Endothelial cell of umbilical vein (primary cell): ENCODE measurements at places on chromosomes 16 and 17.
A peak's percentile ranks its signal among the peaks of the same experiment; 100 is the strongest.

GRCh38 chr16:16915771-16916170 is 536.8 kb downstream of the NPIPA7 start:
- DNase-seq: no peak

- DNase-seq: no peak
Measured at GRCh38 chr16:324451-325334, 27.8 kb downstream of the AXIN1 start.

DNA sequence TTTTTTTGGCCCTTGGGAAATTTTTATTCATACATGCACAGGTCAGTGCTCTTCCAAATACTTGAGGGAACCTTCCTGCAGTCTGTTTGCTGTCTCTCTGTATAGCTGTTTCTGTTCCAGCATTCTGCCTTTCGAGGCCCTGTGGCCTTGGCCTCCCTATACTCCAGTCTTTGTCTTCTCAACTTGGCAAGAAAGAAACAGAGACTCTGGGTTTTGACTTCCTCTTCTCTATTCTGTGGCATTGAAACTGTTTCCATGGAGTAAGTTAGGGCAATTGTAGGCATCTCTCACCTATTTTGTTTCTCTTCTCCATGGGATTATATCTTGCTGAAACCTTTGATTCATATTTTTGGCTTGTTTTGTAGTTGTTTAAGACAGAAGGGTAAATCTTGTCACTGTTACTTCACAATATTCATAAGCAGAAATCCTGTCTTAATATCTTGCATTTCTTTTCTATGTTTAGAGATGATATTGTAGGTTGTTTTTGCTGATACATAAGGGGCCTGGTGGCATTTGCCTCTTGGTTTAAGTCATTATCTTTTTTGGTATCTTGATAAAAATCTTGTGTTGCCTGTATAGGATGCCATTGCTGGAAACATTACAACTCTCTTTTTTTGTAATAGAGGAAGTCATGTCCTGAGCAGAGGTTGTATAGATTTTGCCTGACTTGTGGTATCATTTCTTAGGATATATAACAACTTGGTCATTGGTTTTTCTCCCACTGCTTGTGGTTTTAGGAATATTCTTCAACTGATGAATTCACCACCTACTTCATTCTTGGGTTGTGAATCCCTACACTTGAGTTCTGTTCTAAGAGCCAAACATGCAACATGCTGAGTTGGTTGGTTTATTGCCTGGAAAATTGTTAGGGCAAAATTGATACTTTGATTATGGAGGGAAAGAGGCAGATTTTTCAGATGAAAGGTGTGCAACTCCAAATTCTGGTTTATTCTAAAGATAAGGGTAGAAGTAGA is 168.6 kb downstream of the FTO start:
- no peak for DNase-seq

DNA sequence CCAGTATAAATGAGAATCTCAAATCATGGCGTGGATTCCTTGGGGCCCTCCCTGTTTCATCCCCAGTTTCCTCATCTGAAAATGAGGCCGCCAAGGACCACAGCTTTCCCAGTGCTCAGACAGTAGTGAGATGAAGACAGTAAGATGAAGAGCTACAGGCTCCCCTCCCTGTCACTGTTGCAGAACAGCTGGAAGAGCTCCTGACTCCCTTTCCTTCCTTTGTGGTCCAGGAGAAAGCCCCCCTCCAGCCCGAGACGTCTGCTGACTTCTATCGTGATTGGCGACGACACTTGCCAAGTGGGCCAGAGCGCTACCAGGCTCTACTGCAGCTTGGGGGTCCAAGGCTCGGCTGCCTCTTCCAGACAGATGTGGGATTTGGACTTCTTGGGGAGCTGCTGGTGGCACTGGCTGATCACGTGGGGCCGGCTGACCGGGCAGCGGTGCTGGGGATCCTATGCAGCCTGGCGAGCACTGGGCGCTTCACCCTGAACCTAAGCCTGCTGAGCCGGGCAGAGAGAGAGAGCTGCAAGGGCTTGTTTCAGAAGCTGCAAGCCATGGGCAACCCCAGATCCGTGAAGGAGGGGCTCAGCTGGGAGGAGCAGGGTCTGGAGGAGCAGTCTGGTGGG is 3.0 kb upstream of the EFTUD2 start:
- DNase-seq: no peak

DNA sequence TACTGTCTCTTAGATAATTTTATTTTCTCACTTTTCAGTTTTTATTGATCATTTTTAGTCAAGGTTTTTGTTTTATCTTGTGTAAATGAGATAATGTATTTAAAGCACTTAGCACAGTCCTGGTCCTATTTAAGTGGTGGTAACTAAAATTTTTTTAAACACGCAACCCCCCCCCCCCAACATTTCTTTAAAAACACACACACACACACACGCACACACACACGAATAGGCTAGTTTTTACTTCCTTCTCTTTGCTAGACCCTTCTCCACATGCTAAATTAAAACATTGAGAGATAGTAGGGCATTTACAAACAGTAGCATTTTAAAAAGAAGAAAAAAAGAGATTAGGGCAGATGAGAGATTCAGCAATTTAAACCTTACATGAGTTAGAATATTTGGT is 5.0 kb downstream of the NFATC3 start:
- no peak for DNase-seq

- DNase-seq: no peak
Measured at GRCh38 chr16:30601966-30602365, 8.2 kb downstream of the ZNF689 start.

DNA sequence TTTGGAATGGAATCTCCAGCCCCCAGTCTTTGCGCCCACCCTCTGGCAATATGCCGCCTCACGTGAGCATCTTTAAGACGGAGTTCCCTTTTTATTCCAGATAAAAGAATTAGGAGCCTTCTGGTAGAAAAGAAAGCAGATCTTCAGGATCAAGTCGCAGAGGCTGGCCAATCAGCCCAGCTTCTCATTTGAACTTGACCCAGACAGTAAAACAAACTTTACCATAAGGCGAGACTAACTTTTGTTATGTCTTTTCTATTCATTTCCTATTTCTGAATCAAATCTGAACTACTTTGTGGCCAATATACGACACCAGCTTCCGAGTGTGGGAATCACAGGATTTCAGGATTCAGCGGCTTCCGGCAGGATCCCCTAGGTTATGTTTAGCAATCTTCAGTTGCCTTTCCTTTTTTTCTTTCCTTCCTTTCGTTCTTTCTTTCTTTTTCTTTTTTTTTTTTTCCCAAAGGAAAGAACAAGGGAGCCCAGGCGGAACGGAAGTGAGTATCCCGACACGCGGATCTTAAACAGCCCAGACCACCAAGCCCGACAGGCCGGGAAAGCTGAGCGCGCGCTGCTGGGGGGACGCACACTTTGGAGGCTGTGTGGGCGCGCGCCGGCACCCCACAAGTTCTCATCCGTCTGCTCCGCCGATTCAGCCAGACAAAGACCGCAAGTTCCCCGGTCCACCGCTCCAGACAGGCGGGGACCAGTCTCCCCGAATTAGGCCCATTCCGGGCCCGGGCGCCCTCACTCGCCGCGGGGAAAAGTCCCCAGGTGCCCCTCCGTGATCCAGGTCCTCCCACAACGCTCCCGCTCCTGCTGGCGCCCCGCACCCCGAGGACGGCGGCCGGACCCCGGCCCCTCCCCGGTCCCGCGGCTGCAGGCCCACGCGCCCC is 633 bp downstream of the TBC1D16 start:
- peak; percentile 68 for DNase-seq

DNA sequence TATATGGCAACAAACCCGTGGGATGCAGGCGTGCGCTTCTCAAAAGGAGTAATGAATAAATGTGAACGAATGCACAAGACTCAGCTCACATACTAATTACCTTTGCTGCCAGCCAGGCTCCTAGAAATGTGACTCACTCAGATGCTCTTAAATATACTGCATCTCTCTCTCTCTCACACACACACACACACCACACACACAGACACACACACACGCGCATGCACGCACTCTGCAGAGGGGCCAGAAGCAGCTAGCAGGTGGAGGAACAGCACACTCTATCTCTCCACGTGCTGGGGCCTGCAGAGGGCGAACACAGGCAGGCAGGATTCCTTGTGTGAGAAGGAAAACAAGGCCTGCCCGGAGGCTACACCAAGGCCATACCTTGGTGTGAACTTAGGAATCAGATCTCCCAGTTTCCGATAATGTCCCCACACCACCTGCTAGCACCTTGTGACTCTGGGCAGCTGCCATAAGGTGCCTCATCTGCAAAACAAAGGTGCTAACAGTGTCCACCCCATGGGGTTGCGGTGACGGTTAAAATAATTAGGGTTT is 5.3 kb downstream of the GPRC5B start:
- DNase-seq: no peak

GRCh38 chr17:10072556-10073425 is 125.6 kb downstream of the GAS7 start:
- DNase-seq: no peak

DNA sequence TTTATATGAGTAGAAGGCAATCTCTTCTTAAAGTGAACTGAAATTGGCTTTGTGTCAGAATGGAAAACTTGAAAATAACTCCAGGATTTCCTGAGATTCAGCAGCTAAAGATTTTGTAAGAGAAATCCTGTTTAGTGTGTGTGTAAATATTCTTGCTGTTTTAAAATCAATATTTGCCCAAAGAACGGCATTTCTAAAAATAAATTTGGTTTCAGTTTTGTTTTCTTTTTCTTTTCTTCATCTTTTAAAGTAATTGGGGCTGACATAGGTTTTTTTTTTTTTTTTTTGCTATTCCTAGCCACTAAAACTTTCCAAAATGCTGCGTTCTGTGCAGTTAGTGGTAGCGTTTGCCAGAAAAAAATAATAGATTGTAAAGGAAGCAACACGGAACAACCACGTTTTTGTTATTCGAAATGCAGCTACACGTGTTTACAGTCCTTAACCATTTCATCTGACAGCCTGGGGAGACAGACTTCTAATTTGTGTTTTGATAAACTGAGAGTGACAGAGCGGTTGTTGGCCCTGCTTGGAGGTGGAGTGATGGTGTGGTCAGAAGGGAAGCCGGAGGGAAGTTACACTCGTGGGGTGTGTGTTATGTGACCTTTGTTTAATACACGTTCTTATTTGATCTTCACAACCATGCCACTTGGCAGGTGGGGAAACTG is 21.6 kb upstream of the SMPD3 start:
- peak; percentile 70 for DNase-seq

DNA sequence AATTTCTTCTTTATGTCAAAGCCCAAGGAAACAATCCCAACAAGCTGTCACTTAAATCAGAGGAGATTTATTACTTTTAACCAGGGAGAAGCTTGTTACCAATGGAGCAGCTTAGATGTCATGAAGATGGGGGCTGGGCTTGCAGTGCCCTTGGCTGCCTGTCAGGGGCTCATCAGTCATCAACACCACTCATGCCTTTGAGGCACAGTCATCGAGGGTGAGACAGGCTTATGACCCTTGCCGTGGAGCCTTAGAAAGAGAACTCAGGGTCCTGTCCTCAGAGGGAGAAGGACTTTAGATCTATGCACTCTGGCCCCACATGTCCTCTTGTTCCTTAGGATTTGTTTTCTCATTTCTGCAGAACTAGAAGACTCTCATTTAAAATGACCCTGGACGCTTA is 318.3 kb downstream of the CBLN1 start:
- DNase-seq: no peak
